ENCODE measurements at places on chromosomes 5 and 9.

GRCh38 chr9:108496846-108497245 lies 358.9 kb downstream of the ACTL7B start:
- DNase-seq = no peak

- DNase-seq = no peak
Measured at GRCh38 chr9:94150279-94150828, 66.1 kb downstream of the PTPDC1 start.

DNA sequence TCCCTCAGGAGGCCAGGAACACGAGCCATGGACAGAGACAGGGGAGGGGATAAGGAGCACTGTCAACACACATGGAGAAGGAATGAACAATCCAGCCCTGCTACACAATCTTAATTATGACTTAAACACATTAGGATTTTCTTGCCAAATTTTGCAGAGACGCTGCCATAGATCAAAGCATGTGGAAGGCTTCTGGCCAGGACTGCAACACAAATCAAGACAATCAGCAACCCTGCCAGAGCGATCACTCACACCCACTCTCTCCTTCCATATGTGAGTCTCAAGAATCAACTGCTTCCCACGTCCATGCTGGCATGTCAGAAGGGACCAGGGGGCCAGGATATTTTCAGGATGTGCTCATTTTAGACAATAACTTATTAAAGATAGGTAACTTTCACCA lies 85.6 kb downstream of the ROR2 start:
- DNase-seq = no peak

GRCh38 chr9:34430843-34431437 lies 27.4 kb downstream of the FAM219A start:
- no peak for DNase-seq

GRCh38 chr5:34494111-34494755 lies 161.9 kb upstream of the RAI14 start:
- no peak for DNase-seq

GRCh38 chr5:106200971-106201370 lies 1469.8 kb downstream of the EFNA5 start:
- DNase-seq = no peak

DNA sequence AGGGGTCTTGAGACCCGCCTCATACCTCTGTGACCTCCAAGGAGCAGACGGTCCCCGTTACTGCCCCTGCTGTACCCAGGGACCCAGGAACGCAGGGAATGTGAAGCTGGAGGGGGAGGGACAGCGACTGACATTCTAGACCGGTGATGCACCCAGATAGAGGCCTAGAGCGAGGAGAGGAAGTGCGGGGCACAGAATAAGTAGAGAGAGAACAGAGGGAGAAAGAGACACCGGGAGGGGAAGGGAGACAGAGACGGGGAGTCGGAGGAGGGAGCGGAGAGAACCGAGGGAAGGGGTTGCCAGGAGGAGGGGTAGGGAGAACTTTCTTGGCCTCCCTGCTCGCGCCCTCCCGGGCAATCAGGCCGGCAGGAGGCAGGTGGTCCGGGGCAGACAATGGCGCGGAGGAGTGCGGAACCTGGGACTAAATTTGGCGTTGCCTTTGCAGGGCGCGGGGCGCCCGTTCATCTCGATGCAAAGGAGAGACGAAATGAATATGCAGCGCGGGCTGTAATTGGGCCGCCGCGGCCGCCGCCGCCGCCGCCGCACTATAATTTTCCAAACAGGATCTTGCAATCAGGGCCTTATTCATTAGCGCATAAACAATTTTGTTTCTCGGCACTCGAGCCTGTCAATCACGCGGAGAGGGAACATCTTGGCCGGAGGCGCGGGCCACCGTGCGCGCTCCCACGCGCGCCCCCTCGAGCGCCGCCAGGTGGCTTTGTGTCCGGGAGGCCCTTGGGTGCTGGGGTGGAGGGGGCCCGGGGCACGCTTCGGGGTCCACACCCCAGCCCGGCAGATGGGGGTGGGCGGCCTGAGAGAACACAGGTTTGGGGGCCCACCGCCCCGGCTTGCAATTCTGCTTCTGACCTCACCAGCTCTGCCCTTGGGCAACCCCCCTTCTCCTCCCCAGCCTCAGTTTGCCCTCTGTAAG lies 33.0 kb downstream of the NDUFA8 start:
- no peak for DNase-seq

- no peak for DNase-seq
Measured at GRCh38 chr5:103539376-103540330, 22.9 kb downstream of the NUDT12 start.

GRCh38 chr5:38961691-38962090 lies 112.5 kb downstream of the RICTOR start:
- no peak for DNase-seq

- DNase-seq = no peak
Measured at GRCh38 chr9:8484597-8485191, 685.1 kb upstream of the DMAC1 start.

DNA sequence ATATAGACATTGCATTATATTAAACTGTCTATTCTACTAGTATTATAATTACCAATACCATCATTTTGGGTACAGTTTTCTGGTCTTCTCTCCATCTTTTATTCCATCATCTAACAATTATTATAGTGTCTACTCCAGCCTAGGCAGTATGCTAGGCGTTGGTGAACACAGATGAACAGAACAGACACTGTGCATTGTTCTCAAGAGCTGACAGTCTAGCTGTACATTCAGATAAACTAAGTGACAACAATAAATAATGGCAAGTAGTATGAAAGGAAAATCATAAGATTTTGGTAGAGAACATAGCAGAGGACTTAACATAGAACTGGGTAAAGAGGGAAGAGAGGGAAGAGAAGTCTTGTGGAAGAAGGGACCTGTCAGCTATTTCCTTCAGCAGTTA lies 12.5 kb upstream of the SGCD start:
- no peak for DNase-seq

- no peak for DNase-seq
Measured at GRCh38 chr5:13943676-13944075, 812 bp downstream of the DNAH5 start.

All from T-helper 17 cell (primary cell).